ENCODE measurements at places on chromosomes 6 and 20.
A peak's percentile ranks its signal among the peaks of the same experiment; 100 is the strongest.

DNA sequence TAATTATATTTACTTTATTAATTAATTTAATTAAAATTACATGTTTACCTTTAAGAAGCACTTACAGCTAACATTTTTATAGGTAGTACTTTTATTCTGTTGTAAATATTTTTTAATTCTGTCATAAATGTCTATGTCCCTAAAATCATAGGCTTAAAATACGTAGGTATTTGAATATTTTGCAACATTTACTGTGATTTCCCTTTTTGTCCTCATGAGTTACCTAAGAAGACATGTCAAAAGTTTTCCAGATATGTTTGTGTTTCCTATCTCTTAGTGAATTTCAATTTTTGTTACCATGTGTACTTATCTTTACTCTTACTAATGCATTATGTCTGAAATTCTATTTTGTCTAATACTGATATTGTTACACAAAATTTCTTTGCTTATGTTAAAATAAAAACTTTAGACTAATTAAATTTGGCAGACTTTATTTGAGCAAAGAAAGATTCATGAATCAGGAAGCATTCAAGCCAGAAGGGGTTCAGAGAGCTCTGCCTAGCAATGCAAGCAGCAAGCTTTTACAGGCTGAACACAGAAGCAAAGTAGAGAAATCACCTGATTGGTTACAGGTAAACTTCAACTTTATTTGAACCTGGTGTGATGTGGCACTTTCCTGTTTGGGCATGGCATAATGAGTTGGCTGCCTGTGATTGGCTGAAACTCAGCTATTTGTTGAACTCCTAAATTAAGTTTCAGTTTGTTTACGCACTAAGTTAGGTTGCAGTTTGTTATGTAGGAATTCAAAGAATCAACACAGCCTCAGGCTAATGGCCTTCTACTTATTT is 123.2 kb upstream of the TMEM170B start:
- no peaks in the 10 kb centered on the region for H3K27me3 ChIP-seq
- no peaks in the 10 kb centered on the region for H3K36me3 ChIP-seq
- H3K4me3 ChIP-seq, result no peak overlapping the region
- H3K4me1 ChIP-seq, result peaks cover 9% of the 10 kb centered on the region

DNA sequence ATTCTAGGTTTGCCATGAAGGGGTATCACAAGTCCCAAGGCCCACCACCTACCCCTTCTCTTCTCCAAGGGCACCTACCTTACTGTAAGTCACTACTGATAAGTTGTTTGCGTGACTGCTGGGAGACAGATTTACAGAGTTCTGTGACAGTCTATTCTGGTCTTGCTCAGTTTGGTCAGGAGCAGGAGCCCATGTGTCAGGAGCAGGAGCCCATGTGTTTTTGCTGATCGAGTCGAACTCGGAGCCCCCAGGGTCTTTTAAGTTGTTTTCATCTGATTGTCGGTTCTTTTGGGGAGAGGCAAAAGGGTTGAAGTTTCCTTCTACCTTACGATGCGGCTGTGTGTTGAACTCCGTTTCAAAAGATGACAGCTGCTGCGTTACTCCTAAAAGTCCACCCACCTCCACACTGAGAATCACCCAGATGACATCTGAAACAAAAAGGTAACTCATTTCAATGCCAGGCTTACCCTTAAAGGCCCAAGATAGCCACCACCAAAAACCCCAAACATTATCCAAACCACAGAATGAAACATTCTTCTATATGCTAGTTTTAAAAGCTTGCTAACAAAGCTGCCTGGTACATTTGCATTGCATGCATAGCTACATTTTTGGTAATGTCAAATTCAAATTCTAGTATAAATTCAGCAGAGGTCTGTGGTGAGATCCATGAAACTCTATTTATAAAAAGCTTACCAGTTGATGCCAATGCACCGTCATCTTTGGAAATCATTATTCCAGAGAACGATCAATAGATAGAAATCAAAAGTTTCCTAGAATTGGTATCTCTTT is 50.5 kb upstream of the SPDEF start:
- H3K27ac ChIP-seq, result no peak overlapping the region
- no peak for DNase-seq
- H3K4me1 ChIP-seq, result peaks cover 2% of the 10 kb centered on the region
- H3K36me3 ChIP-seq, result peaks cover 36% of the 10 kb centered on the region
- H3K27me3 ChIP-seq, result no peaks in the 10 kb centered on the region

DNA sequence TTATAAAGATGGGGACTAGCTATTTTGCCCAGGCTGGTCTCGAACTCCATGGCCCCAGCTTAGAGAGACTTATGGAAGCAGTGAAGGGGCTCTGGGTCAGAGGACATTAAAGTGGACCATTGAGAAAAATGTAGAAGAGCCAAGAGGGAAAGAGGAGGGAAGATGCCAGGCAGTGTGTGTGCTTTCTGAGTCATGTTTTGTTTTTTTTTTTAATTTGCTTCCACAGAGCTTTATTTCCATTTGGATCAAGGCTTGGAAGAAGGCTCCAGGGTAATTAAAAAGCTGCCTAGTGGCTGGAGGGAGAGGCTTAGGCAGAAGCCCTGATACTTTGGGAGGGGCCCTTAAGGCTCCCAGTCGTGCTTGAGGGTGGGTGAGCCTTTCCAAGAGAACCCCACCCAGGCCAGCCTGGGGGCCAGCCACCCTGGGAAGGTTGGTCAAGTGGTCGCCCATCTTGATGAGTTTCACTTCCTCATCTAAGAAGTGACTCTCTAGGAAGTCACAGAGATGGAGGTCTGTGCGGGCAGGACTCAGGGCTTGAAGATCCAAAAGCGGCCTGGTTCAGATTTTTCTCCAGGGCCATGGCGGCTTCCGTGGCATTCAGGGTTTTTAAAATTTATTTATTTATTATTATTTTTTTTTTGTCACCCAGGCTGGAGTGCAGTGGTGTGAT is 3.0 kb upstream of the ZNF335 start:
- no peak overlapping the region for H3K4me3 ChIP-seq
- peaks cover 18% of the 10 kb centered on the region for H3K4me1 ChIP-seq
- peaks cover 1% of the 10 kb centered on the region for H3K36me3 ChIP-seq
- no peak overlapping the region for H3K27ac ChIP-seq
- H3K27me3 ChIP-seq, result no peaks in the 10 kb centered on the region

GRCh38 chr6:112503091-112503596 is 156.0 kb downstream of the RFPL4B start:
- no peaks in the 10 kb centered on the region for H3K36me3 ChIP-seq
- H3K4me1 ChIP-seq, result no peaks in the 10 kb centered on the region
- H3K27me3 ChIP-seq, result no peaks in the 10 kb centered on the region
- no peak for DNase-seq
- H3K4me3 ChIP-seq, result no peak overlapping the region

DNA sequence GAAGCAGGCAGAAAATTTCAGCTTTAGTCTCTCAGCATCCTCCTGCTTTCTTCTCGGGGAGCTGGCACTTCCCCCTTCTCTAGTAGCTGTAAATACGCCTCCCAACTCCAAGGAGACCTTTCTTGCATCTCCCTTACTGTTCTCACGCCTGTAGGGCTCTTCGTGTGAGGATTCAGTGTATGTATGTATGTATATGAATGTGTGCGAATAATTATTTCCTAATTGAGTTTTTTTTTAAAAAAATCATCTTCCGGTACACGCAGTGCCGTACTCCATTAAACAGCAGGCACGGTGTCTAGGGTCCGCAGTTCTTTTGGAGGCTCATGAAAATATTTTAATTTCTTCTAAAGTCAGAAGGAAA is 85.4 kb downstream of the HFE start:
- H3K4me1 ChIP-seq, result peaks cover 13% of the 10 kb centered on the region
- H3K4me3 ChIP-seq, result peak overlapping the region; percentile 72
- peak overlapping the region; percentile 94 for H3K27ac ChIP-seq
- no peaks in the 10 kb centered on the region for H3K36me3 ChIP-seq

DNA sequence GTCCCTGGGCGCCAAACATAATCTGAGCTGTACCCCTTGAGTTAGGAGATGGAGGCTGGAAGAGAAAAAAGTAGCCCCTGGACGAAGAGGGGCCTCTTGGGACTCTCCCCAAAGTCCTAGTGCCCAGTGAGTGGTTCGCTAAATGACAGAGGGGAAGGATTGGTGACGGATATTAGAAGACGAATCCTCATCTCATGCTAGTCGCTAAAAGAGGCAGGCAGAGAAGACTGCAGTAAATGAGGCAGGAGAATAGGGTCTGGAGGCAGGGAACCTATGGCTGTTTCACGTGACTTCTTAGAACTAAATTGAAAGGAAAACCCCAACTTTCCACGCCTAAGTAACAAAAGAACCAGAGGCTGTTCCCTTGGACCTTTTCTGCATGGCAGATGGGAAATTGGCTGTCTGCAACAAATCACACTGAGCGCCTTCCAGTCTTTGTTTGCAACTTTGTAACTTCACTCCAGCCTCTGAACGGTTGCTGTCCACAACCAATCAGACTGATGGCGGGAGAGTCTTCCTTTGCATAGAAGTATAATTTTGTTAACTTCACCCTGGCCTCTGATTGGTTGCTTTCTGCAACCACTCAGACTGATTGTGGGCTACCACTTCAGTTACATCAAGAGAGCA is 731 bp upstream of the RBL1 start:
- peak overlapping the region; percentile 89 for H3K4me3 ChIP-seq
- H3K4me1 ChIP-seq, result peaks cover 37% of the 10 kb centered on the region
- DNase-seq, result no peak
- H3K27ac ChIP-seq, result peak overlapping the region; percentile 69
- H3K36me3 ChIP-seq, result peaks cover 4% of the 10 kb centered on the region

- H3K27ac ChIP-seq, result no peak overlapping the region
- H3K27me3 ChIP-seq, result no peaks in the 10 kb centered on the region
- no peaks in the 10 kb centered on the region for H3K36me3 ChIP-seq
- no peak for DNase-seq
Observed at GRCh38 chr6:157631412-157631811, 191.6 kb upstream of the SNX9 start.

DNA sequence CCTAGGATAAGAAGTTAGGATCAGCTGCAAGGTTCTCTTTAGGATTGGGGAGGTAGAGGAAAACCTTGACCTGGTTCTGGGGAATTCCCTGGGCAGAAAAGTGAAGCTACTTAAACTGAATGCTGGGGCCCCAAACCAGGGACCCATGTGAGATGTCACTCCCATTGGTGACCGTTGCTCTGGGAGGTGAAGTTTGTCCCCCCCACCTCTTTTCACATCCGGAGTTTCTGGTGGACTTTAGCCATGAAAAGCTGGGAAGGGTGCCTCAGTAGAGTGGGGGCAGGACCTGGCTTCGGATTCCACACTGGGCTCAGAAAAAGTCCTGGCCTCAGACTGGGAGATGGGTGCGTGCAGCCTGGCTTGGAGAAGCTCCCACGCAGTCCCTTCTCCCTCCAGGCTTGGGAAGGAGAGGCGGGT is 13.2 kb downstream of the TJAP1 start:
- no peak for DNase-seq
- H3K27ac ChIP-seq, result no peak overlapping the region
- no peaks in the 10 kb centered on the region for H3K27me3 ChIP-seq
- no peak overlapping the region for H3K4me3 ChIP-seq
- peaks cover 22% of the 10 kb centered on the region for H3K36me3 ChIP-seq

DNA sequence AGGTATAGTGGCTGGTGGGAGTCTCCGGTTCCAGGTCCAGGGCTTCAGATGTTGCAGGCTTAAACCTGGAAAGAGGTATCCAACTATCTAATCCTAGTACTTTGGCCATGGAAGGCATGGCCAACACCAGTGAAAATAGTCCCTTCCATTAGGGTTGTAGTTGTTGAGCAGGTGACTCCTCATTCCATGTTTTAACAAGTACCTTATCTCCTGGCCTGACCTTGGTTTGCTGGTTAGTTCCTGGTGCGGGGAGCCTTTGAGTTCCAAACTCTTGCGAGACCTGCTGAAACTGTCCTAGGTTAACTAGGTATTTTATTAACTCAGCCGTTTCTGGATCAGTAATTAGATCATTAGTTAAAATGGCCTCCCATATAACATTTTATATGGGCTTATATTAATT is 165.1 kb upstream of the PROKR2 start:
- peaks cover 2% of the 10 kb centered on the region for H3K27me3 ChIP-seq
- H3K4me3 ChIP-seq, result no peak overlapping the region
- H3K4me1 ChIP-seq, result no peaks in the 10 kb centered on the region
- no peak for DNase-seq
- H3K36me3 ChIP-seq, result no peaks in the 10 kb centered on the region

GRCh38 chr6:76697585-76697984 is 625.1 kb upstream of the IMPG1 start:
- H3K27me3 ChIP-seq, result no peaks in the 10 kb centered on the region
- DNase-seq, result no peak
- H3K27ac ChIP-seq, result no peak overlapping the region

Data from CD4-positive, alpha-beta T cell (primary cell).